NCI-H446 treated with DMSO at 0.1 percent for 48 hours (cell line): ENCODE measurements at places on chromosomes 4 and X.

DNA sequence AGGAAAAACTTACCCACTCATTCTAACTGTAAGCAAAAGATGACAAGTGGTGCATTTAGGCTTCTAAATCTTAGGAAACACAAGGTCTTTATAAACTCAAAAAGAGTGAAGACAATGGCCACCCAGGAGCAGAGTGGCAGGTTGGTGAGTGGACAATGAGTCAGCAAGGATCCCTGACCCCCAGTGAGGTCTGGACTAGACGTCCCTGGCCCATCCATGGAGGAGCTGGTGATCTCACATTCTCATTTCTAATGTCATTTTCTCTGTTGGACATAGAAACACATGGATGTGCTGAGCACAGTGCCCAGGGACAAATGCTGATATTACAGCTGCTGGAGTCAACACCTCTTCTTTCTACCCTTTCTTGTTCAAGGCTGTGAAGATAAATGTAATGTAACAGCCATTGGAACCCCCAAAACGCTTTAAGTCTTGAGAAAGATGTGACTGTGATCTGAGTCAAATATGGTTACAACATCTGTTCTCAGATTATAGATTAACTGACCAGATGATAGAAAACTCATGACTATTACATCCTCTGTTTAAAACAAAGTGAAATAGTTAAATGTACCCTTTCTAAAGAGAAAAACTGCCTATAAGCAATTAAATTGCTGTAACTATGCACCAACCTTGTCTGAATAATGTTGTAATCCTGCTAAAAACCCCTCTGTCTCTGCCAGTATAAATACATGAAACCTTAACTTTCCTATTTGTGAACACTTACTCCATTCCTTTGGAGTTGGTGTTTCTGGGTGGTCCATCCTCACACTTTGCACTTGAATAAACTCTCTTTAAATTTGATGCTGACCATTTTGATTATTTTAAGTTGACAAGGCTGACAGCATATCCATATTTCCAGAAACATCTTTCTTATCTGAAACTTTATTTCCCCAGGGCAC lies 92.7 kb downstream of the USP46 start:
- no peak for DNase-seq

GRCh38 chrX:24396931-24397279 lies 36.5 kb downstream of the SUPT20HL1 start:
- DNase-seq = peak; percentile 1

DNA sequence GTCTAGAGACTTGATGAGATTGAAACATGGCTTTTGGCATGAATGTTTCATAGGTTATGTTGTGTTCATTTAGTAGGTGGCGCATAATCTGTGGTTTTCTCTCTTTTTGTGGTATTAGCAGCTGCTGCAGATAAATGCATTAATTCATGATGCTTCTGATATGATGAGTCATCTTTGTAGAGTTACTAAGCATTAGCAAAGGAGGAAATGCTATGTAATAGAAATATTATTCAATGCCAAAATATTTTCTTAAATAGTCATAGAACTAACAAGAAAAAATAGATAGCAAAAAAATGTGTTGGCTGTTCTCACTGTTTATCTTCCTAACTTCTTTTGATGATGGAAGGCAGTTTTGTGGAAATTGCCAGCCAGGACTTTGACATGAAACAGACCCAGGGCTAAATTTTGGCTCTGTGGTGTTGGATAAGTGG lies 3.6 kb downstream of the ZXDB start:
- DNase-seq = no peak

GRCh38 chr4:14272206-14272605 lies 644.7 kb upstream of the BOD1L1 start:
- no peak for DNase-seq

DNA sequence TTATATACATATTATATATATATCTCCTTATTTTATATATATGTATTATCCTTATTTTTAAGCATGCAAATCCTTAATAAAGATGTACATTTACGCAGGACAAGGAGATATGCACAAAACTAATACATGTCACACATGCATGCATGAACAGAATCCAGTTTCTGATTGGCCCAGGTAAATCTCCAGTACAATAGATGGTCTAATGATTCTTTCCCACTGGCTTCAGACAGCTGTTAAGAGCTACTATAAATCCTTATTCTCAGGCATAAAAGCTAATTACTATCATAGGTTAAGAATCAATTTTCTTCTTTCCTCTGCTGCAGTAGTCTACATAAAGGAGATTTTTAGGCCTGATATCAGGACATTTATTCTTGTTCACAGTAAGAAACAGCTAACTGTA lies 689.8 kb downstream of the KCTD8 start:
- DNase-seq = no peak

- DNase-seq = no peak
Measured at GRCh38 chr4:4542774-4543485, 1.1 kb upstream of the STX18 start.

DNA sequence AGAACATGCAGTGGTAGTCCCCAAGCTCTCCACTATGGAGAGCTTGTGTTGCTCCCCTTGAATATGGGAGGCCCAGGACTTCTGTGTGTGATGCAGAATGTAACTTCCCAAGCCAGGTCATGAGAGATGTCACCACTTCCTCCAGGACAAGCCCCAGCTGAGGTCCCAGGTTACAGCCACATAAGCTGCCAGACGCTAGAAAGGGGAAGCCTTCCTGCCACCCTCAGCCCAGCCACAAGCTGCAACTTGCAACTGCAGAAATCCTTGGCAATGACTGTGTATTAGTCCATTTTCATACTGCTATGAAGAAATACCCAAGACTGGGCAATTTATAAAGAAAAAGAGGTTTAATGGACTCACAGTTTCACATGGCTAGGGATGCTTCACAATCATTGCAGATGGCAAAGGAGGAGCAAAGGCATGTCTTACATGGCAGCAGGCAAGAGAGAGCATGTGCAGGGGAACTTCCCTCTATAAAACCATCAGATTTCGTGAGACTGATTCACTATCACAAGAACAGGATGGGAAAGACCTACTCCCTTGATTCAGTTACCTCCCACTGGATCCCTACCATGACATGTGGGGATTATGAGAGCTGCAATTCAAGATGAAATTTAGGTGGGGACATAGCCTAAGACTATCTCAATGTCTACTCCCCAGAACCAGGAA lies 91.5 kb upstream of the DHX15 start:
- no peak for DNase-seq

DNA sequence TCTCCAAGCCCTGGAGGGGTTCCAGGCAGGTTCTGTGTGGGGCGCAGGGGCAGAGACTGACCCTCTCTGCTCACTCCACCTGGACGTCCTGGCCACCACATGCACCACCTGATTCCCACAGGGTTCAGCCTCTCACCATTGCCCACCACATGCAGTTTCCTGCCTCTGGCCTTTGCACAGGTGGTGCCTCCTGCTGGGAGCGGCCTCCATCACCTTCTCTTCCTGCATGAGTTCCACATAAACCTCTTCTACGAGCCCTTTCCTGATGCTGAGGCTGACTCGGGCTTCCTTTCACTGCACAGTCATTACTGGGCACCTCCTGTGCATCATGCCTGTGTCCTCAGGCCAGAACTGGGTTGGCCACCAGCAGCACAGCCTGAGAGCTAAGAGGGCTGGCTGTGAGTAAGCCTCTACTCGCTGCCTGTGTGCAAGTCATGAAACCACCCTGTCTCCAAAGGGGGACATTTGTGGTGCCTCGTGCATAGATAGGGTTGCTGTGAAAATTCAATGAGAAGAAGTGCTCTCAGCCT lies 19.9 kb downstream of the MAN2B2 start:
- DNase-seq = no peak

- no peak for DNase-seq
Measured at GRCh38 chrX:9396930-9397329, 67.9 kb upstream of the TBL1X start.

GRCh38 chr4:139889264-139889663 lies 223.6 kb downstream of the MGST2 start:
- DNase-seq = no peak

DNA sequence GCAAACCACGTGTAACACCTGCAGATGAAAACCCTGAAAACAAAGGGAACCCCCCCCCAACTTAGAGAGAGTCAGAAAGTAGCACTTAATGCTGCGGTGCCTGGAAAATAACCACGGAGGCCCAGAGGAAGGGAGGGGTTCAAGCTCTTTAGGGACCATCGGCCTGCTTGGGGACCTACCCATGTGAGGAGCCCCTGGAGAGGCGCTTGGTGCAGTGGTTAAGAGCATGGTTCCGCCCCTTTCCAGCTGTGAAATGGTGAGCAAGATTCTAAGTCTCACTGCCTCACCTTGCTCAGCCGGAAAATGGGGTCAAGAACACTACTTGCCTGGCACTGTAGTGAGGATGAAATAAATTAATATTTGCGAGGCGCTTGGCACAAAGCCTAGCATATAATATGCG lies 13.8 kb downstream of the SLC25A5 start:
- DNase-seq = no peak

GRCh38 chr4:52425751-52426326 lies 233.3 kb downstream of the USP46 start:
- DNase-seq = no peak

GRCh38 chr4:40843696-40844095 lies 93.9 kb downstream of the NSUN7 start:
- no peak for DNase-seq

DNA sequence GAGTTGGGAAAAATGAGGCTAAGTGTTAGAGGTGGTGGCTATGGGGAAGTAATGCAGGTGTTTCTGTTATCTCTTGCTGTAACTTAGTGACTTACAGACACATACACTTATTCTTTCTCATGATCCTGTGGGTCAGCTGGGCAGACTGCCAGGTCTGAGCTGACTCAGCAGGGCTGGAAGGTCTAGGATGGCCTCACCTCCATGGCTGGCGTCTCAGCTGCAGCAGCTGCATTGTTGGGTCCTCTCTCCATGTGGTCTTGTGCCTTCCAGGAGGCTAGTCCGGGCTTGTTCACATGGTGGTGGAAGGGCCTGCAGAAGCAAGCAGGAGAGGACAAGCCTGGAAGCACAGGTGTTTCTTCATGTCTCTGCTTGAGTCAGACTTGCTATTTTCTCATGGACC lies 172.7 kb downstream of the NHS start:
- no peak for DNase-seq

DNA sequence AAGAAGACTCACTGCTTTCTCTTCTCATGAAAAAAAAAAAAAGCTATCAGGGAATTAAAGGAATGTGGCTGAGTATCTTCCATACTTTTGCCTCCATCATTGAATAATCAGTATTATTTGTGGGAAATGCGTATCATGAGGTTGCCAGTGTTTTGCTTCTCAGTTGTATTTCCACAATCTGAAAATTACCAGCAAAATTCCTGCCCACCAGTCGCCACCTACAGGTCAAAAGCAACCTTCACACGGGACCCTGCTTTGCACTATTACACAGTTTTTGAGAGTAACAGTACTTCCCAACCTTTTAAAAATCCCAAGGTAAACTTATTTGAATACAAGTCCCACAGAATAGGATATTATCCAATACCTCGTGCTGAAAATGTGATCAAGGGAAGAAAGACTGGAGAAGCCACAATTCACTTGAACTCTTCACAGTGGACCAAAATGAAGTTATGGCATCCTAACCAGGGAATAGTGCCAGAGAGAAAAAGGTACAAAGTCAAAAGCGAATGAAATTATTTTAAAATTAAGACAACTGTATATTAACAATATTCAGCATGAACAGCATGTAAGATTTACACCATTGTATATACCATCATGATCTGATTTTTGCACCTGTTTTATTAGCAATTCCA lies 30.4 kb downstream of the PGRMC1 start:
- no peak for DNase-seq

GRCh38 chrX:94676285-94676684 lies 1002.3 kb downstream of the FAM133A start:
- DNase-seq = no peak

DNA sequence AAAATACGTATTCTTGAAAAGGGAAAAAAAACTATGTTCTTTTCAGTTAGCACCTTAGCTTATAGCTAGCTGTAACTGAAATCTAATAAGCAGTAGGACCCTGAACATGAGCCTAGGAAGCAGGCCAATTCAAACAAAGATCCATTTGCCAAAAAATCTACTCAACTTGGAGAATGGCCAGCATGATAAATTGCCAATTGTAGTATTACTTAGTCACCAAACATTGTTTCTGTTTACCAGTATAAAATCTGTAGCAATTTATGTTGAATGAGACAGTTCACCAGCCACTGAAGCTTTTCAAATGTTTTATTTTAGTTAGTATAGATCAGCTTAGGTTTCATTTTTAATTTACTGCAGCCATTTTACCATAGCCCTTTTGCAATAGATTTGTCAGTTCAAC lies 323.6 kb upstream of the DIPK2B start:
- peak; percentile 67 for DNase-seq

GRCh38 chrX:110082161-110082560 lies 79.2 kb downstream of the TMEM164 start:
- DNase-seq = peak; percentile 21

DNA sequence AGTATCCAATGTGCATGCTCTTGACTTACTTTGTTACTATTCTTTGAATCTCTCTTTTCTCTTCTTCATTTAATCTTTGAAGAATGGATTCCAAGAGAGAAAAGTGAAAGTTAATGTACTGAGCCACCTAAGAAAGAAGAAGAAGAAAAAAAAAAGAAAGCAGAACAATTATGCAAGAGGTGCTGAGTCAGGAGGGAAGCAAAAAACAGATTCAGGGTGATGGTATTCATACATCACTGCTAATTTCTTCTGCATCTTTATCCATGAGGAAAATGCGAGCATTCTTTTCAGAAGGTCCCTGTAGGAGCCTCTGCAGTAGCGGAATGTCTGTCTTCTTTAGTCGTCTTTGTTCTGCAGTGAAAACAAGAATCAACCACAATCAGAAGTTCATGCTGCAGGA lies 43.9 kb downstream of the RASSF6 start:
- DNase-seq = no peak

- DNase-seq = no peak
Measured at GRCh38 chrX:9291629-9292028, 173.2 kb upstream of the TBL1X start.

- no peak for DNase-seq
Measured at GRCh38 chr4:42280327-42281095, 116.8 kb upstream of the SHISA3 start.

- peak; percentile 45 for DNase-seq
Measured at GRCh38 chr4:46329118-46329976, 60.6 kb downstream of the GABRA2 start.

GRCh38 chr4:154044742-154045485 lies 256.0 kb upstream of the SFRP2 start:
- no peak for DNase-seq

DNA sequence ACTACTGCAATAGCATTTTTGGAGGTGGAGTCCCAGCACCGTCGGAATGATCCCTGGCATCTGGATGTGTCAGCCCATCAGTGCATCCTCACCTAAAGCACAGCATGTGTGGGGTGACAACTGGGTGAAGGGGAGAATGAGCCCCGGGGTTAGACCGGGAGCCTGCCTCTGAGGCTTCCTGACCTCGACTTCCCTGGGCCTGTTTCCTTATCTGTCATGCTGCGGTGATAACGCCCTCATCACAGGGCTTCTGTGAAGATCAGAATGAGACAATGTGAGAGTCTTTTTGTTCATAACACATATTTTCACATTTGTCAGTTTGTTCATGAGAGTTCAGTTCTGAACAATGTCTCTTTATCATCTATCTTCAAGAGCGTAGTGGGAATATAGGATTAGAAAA lies 31.1 kb upstream of the PDLIM3 start:
- DNase-seq = no peak

GRCh38 chr4:26299254-26299882 lies 21.4 kb upstream of the RBPJ start:
- no peak for DNase-seq

GRCh38 chr4:7031558-7032449 lies 11.4 kb upstream of the TADA2B start:
- DNase-seq = no peak

GRCh38 chr4:3240936-3241522 lies 7.9 kb upstream of the MSANTD1 start:
- no peak for DNase-seq
